ENCODE measurements at places on chromosomes 7 and 10.

DNA sequence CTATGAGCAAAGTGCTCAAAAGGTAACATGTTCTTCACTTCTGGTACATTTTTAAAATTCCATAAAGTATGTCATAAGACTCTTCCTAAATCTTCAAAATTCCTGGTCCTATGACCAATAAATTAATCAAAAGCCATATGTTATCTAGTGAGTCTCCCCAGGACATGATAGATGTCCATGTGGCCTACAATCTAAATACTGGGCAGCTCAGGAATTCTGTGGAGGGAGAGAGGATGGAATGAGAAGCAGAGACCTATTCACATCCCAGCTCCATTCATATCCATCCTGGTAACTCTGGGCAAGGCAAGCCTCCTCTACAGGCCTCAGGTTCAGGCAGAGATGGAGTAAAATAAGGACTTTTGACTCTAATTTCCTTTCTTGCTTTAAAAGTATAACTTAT is 224.8 kb downstream of the MTERF1 start:
- DNase-seq = no peak

GRCh38 chr10:30178356-30178964 is 119.1 kb upstream of the JCAD start:
- no peak for DNase-seq

GRCh38 chr7:97116308-97116707 is 1.2 kb upstream of the SDHAF3 start:
- DNase-seq = peak; percentile 33

DNA sequence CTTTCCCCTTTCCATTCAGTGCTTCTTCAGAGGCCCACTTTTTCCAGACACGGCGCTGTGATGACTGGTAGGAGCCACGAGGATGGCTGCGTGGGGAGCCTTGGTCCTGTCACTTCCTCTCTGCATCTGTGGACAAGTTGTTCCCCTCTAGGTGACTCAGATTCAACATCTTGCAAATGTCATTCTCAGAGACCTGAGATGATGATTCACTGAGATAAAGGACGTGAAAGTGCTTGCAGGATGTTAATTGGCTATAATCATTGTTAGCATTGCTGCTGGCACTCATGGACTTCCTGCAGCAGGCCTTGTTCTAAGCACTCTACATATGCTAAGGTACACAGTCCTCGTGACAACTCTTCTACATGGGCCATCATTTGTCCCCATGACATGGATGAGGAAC is 489.8 kb upstream of the ZMIZ1 start:
- no peak for DNase-seq

DNA sequence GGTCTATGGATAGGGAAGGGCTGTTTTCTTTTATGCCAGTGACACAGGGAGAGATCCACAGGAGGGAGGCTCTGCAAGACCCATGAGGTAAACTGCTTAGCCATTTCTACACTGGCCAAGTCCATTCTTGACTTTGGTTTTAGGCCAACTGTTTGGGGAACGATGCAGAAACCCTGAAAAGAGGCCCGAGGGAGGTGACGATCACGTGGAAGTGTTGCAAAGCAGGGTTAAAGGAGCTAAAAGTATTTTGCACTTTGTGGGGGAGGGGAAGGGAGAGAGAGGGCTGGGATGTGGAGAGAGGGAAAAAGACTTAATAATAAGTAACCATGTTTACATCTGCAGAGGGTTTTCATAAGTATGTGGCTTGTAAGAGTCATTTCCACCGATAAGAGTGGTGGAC is 239.7 kb downstream of the EMX2 start:
- DNase-seq = no peak

DNA sequence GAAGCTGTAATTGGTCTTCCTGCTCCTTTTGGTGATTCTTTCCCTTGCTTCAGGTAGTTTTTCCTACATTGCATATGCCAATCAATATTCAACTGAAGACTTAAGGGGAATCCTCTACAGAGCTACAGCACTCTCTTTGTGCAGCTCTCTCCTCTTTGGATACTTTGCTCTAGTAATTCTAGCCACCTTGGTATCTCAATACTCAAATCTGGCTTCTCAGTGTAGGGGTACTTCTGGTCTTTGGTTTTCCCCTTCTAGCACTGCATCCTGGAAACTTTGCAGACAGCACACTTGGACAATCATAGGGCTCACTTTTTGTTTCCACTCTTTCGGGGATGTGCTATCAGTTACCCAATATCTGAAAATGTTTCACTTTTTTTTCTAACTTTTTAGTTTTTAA is 9.9 kb downstream of the PHTF2 start:
- no peak for DNase-seq

DNA sequence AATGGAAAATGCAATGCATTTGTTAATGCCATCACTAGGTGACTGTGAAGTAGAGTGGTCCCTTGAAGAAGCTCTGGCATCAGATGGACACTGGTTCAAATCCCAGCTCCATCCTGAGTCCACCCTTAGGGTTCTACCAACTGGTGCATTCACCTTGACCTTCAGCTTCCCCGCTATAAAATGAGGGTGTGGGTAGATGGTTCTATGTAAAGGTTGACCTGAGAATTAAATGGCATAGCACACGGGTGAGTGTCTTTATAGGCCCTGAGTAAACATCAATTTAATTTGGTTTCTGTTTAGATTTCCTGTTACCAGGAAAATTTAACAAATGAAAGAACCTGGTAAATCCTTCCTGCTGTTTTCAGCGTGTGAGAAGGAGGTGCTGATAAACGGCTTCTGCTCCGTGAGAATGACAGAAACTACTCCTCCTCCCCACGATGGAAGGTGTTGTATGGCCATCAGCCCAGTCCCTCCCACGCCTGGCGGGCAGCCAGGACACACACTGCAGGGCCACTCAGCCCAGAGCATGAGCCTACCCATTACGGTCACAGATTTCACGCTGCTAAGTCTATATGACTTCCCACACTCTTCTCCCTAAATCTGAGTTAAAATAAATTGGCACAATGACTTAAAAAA is 210.1 kb downstream of the TNS3 start:
- DNase-seq = peak; percentile 85

DNA sequence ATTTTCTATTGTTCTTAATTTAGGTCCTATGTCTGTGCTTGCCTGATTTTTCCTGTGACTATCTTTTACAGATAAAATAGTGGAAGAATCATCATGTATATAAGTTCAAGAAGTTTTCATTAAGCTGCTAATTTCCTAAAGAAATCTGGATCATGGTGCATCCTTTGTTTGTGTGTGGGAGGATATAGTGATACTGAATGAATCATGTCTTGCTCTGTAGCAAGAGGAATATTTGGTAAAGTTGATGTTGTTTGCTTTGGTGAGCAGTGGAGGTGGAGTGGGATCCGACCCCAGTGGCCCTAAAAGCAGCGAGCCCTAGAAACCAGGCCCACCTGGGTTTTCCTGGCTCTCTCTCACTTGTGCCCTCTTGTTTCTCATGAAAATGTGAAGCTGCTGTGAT is 83.7 kb downstream of the CCNY start:
- DNase-seq = no peak

GRCh38 chr10:28906934-28907333 is 229.6 kb downstream of the BAMBI start:
- no peak for DNase-seq

- peak; percentile 7 for DNase-seq
These were observed 29.9 kb upstream of the DDX50 start for GRCh38 chr10:68871105-68871711.

DNA sequence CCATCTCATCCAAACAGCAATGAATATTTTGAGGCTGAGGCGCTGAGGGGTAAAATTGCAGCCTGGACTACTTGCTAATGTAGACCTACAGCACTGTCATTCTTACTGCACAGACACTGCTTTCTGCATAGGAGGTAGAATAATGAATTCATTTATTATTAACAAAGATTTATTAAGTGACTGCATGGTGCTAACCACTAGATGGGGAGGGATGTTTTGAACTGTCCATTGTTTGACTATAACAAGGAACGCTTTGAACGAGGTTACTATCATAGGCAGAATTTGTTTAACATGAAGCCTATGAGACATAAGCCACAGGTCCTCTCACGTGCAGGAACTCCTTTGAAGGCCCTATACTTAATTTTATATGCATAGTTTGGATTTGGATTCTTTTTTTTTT is 143.8 kb downstream of the CFTR start:
- DNase-seq = no peak

GRCh38 chr10:96999987-97000386 is 167.9 kb downstream of the LCOR start:
- DNase-seq = no peak

DNA sequence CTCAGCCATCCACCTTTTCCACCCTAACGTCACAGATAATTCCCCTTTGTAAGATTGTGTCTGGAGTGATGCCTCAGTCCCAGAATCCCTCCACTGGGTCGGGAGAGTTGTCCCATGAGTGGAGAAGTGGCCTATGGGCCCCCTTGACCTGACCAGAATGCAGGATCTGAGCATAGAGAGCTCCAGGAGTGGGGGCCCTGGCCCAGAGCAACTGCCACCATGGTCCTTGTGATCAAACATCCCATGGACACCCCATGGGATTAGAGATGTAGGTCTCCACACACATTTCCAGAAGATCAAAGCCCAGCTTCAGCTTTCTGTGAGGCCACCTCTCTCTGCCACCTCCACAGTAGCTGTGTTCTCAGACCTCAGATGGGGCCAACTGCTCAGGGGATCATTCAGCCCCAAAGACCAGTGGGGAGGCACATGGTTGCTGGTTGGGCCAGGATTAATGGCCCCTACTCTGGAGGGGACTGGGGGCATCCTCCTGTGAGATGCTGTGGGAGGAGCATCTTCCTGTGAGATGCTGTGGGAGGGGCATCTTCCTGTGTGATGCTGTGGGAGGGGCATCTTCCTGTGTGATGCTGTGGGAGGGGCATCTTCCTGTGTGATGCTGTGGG is 28.5 kb upstream of the DPYSL4 start:
- no peak for DNase-seq

DNA sequence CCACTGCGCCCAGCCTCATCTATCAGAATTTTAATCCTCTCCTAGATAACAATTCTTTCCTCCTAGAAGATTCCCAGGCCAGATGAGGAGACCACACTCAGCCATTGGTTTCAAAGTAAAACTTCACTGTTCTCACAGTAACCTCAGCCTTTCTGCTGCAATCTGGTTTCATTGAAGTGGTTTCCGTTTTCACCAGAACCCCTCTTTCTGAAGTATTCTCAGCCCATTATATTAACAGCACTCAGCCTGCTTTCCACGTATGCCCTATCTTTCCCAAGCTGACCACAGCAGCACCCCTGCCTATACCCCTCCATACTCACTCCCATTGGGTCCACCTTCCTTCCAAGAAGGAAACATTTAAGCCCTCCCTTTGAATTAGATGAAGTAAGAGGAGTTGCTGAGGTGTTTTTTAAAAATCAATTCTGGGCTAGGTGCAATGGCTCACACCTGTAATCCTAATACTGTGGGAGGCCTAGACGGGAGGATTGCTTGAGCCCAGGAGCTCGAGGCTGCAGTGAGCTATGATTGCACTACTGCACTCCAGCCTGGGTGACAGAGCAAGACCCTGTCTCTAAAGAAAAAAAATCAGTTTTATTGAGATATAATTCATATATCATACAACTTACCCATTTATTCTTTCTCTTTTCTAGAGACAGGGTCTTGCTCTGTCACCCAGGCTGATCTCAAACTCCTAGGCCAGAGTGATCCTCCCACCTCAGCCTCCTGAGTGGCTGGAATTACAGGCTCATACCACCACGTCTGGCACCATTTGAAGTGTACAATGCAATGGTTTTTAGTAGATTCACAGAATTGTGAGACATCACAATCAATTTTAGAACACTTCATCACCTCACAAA is 11.3 kb downstream of the PLAU start:
- no peak for DNase-seq

- no peak for DNase-seq
These were observed 56.7 kb upstream of the SDK1 start for GRCh38 chr7:3244241-3244814.

DNA sequence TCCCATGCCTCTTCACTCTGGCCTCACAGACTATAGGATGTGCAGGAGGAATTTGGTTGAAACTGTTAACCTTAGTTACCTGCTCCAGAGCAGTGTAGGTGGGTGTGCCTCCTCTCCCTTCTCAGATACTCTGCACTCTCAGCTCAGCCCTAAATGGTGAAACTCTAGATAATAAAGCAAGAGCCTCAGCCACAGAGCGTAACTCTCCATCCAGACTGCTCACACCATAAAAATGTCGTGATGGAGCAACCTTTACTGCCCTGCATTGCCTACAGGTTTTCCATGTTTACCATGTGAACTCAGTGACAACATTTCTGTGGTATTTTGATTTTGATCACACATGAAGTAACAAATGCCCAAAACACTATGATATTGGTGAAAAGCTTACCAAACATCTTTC is 227.7 kb downstream of the CREB5 start:
- no peak for DNase-seq

- DNase-seq = no peak
These were observed 56.0 kb upstream of the GLI3 start for GRCh38 chr7:42292991-42293521.

GRCh38 chr7:132871419-132871818 is 210.5 kb downstream of the CHCHD3 start:
- DNase-seq = no peak

DNA sequence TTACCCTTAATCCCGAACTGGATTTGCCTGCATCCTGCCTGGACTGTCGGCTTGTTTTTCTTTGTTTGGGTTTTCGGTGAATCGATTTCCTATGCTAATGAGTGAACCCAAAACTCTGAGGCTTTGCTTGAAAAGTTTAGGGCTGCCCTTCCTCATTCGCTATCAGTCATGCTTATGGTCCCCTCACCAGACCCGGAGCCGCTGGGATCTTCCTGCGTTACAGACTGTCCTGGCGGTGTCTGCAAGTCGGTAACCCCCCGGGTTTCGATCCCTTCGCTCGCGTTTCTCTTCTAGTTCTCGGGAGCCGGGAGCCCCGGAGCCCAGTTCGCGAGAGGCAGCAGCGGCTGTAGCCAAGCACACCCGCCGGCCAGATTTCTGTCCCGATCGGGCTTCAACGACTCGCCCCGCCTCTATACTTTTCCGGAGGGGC is 2.2 kb downstream of the EMX2 start:
- no peak for DNase-seq

GRCh38 chr10:90399782-90400181 is 458.1 kb downstream of the HTR7 start:
- no peak for DNase-seq

- no peak for DNase-seq
These were observed 52.8 kb downstream of the COBL start for GRCh38 chr7:51263631-51264484.

All from hematopoietic multipotent progenitor cell treated with erythropoietin and hydrocortisone succinate and interleukin-3 and kit ligand, for 8 days (in vitro differentiated cells).